ENCODE measurements at places on chromosomes 1 and 21.

- DNase-seq = no peak
Measured at GRCh38 chr1:198617406-198617805, 21.4 kb upstream of the PTPRC start.

DNA sequence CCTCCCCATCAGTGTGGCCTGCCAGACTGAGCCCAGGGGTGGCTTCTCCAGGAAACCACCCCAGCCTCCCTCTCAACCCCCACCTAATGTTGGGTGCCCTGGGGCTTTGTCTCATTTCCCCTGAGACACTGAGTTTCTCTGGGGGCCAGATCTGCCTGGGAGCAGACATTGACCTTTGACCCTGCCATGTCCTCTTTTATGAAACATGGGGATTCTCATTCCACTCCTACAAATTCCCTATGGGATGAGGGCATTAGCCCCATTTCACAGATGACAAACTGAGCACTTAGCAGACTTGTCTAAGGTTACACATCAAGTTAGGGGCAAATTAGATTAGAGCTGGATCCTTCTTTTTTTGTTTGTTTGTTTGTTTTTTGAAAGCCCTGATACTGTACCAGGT lies 24.1 kb downstream of the RHBG start:
- DNase-seq = no peak

- DNase-seq = no peak
Measured at GRCh38 chr1:39255222-39255621, 50.7 kb downstream of the MACF1 start.

DNA sequence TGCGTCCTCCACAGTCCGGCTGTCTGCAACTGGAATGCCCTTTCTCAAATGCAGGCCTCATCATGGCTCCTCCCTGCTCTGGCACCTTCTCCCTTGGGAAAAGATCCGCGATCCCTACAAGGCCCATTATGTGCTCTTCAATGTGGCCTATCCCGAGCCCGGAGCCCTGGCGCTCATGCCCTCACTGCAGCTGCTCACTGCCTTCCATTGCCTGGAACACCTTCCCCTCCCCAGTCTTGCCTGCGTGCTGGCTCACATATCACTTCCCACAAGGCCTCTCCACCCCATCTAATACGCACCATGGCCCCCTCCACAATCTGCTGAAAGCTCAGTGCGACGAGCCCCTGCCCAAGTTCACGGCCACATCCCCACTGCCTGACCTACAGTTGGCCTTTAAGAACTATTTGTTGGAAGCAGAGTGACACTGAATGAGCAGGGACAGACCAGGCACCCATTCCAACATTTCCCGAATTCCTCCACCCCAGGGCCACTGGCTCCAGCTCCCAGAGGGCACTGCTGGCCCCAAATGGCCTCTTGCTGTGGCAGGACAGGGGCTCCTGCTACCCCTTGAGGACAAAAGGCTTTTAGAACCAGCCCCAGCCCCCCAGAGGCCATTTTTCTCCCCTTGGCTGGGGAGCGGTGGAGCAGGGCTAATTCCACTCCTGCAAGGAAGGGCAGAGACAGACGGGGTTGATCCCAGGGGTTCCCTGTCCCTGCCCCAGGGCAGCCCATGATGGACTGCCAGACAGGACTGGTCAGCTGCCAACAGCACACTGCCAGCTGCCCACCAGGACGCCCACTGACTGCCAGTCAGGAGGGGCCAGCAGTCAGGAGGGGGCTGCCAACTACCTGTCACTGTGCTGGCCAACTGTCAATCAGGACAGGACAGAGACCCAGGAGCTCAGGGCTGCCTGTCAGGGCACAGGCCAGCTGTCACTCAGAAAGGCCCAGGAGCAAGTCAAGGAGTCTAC lies 64.8 kb downstream of the DHRS3 start:
- DNase-seq = no peak

- DNase-seq = no peak
Measured at GRCh38 chr1:108059945-108060344, 95.0 kb upstream of the VAV3 start.

DNA sequence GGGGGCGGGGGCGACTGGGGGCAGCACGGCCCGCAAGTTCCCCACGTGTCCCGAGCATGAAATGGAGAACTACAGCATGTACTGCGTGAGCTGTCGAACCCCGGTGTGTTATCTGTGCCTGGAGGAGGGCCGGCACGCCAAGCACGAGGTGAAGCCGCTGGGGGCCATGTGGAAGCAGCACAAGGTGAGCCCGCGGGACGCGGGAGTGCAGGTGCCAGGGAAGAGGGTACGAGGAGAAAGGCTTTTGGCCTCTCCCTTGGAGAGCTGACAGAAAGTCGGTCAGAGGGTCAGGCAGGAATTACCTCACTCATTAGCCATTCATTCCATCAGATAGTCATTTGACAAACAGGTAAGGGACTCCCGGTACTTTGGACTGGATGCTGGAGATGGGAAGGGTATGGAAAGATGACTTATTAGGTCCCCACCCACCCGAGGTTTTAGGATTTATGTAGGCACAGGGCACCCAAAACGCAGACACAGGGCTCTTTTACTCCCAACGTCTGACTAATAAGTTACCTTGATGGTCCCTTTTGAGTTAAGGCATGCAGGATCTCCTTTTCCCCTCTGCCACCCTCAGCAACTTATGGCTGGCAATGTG lies 2.1 kb downstream of the TRIM67 start:
- no peak for DNase-seq

- no peak for DNase-seq
Measured at GRCh38 chr21:45033791-45034555, 40.4 kb upstream of the ADARB1 start.

DNA sequence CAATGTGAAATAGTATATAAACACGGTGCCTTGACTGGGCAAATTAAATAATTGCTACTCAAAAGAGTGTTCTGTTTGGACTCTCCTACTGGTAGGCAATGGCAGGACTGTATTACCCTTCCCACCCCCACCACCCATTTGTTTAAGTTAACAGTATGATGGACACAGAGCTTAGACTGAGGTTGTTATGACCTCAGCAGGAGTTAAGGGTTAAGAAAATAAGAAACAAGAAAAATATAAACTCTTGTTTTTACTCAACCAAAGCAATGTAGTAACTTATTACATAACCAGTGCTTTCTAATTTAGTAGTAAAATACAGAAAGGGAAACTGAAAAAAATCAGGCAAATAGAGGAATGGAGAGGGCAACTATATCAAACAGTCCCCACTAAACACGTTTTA lies 19.9 kb upstream of the SERPINC1 start:
- DNase-seq = no peak

GRCh38 chr21:16473988-16474387 lies 744.2 kb downstream of the USP25 start:
- DNase-seq = no peak

DNA sequence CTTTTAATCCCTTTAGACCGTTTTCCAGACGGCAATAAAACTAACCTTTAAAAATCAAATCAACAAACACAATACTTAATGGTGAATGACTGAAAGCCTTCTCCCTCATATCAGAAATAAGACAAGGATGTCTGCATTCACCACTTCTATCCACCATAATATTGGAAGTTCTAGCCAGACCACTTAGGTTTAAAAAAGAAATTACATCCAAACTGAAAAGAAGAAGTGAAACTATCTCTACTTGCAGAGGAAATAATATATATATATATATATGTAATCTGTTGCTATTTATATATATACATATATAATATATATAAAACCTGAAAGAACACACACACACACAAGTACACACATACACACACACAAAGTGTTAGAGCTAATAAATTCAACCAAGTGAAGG lies 100.4 kb downstream of the BRINP3 start:
- DNase-seq = no peak

DNA sequence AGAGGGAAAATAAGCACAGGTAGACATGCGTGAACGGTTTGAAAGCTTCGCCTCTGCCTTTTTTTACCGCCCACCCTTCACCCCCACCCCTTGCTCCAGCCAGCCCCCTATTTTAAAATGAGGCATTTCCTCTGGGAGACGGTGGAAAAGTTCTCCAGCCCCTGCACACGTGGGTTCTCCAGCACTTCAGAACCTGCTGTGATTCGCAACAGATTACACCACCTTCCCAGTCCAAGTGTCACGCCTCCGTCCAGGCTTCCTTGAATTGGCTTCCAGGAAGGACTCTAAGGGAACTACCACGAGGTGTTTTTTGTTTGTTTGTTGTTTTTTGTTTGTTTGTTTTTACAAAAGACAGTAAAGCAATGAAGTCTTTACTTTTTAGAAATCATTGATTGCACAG lies 2.6 kb downstream of the LRRC7 start:
- DNase-seq = no peak

- no peak for DNase-seq
Measured at GRCh38 chr1:232110281-232111090, 483.9 kb downstream of the DISC1 start.

DNA sequence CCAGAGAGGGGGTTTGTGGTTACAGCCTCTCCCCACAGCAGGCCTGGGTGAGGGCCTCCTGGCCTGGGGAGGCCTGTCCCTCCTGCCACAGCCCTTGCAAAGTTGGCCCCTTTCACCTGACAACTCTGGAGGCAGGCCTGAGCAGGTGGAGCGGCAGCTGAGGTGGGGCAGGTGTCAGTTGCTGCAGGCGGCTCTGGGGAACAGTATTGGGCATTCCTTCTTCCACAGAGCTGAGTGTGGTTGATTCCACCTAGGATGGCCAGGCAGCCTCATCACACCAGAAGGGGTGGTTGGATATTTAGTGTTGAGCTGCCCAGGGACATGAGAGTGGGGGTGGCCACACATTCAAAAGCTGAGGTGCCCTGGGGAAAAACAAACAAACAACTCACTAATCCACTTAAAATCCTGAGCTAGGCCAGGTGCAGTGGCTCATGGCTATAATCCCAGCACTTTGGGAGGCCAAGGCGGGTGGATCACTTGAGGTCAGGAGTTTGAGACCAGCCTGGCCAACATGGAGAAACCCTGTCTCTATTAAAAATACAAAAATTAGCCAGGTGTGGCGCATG lies 31.1 kb downstream of the PIGP start:
- DNase-seq = peak; percentile 24
